CD4-positive, alpha-beta T cell treated with Interferon gamma for 1 hour (primary cell): ENCODE measurements at places on chromosomes 4 and X.

DNA sequence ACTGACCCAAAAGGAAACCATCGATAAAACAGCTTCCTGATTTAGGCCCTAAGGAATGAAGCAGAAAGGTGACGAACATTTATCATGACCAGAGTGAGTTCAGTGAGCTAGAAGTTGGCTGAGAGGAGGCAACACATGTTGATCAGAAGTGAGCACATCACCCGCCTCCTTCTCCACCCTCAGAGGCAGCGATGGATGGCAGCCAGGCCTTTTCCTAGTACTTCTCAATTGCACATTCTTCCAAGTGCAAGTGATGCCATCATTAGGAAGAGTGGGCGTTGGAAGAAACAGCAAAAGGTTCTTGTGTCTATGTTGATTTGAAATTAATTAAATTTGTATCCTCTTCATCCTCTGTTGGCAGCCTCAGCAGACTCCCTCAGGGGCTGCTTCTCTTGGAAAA, 51.7 kb downstream of the TMEM154 start:
- no peak for DNase-seq

GRCh38 chr4:12071316-12071715, 642.6 kb upstream of the HS3ST1 start:
- DNase-seq = no peak

DNA sequence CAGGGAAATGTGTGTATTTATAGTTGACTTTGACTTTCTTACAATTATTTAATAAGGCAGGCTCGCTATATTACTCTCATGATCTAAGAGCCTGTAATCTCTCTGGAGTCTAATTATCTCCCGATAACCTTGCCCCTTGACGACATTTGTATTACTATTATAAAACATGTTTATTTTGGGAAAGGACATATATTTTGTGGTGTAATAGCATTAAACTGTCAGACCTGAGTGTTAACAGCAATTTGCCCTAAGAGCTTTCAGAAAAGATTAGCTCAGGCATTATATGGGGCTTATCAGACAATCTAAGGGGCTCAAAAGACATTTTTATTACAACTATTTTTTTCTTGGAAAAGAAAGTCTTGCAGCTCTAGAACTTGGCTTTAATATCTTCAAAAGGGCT, 427.9 kb upstream of the SLIT2 start:
- DNase-seq = no peak

- DNase-seq = no peak
Observed at GRCh38 chrX:117972711-117973109, 143.9 kb downstream of the KLHL13 start.

DNA sequence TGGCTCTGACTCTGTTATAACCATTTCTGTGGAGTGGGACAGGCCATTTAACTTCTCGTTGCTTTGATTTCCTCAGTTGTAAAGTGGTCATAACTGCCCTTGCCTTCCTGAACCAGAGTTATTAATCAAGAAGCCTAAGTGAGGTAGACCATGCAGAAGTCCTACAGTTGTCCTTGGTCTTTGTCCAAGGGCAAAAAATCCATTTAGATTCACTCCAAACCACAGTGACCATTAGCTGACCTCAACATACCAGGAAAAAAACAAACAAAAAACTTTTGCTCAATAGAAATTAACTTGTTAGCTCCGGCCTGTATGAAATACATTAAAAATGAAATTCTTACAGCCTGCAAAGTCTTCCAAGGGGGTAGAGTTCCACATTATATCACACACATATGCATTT, 52.7 kb downstream of the TBC1D9 start:
- no peak for DNase-seq

- no peak for DNase-seq
Observed at GRCh38 chr4:115292320-115293092, 179.1 kb upstream of the NDST4 start.

DNA sequence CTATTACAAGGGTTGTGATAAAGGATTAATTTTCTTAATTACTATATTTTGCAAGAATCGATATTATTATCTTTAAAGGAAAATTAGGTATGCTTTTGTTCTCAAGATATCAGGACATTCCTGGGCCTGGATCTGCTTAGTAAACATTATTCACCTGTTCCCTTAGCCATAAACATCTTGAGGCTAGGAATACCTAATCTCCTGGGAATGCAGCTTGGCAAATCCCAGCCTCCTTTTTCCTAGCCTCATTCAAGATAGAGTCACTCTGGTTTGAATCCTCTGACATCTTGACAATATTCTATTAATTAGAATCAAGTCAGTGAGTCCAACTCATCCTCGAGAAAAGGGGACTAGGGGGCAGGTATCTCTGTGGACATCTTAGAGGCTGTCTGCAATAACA, 327.1 kb downstream of the STIM2 start:
- no peak for DNase-seq

DNA sequence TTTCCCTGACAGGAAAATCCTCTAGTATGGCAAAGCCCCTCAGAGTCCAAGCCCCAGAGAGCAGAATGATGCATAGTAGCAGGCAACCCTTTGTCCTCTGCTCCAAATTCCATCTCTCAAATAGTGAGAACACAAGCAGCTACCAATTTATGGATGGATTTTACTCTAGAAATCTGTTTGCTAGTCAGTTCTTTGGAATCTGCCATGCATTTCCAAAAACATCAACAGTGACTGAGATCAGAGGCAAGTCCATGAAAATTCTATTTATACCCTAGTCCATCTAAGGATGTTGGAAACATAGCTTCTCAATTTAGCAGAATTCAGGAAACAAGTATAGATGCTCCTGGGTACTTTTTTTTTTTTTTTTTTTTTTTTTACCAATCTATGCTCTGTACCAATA, 10.0 kb upstream of the CC2D2A start:
- no peak for DNase-seq

DNA sequence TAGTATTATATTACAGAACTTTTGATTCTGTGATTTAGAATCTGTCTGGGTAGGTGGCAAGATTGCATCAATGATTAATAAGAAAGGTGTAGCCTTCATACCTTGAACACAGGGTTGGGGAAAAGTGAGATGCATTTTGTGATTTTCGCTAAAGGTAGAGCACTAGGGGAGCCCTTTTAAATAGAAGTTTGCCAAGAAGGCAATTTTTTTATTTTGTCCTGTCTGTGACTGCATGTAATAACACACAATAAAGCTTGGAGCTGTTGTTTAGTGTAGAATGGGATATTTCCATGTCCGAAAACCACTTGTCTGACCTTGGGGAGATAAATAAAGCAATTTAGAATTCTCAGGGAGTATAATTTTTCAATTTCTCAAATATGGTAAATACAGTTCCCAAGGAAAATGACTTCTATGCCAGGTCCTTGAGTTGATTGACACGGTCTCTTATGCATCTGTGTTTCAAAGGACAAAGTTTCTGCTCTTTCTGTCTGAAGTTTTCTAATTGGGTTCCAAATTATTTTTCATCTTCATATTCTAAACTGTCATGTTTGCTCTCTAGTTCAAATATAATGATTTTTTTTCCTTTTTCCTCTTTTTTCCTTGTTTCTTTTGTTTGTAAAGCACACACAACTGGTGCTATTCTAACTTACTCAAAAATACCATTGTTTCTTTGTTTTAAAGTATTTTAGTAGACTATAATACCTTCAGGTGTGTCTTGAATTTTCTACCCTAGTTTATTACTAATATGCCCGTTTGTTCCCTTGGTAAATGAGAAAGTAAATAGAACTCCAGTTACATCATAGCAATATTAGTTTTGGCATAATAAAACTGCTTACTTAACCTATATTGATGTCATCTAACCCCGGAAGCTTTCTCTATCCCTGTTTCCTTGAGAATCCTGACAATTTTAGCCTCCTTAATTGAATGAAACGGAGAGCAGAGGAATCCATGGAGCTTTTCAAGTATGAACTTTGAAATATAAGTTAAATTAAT, 87.8 kb upstream of the BMPR1B start:
- no peak for DNase-seq
